ENCODE measurements at places on chromosomes 5 and 9. TPM values are rescaled to one million over a fixed set of nuclear protein-coding genes. Genes with fewer than 3 reads are reported as not detected.

PCDHA13 gene
- 0.88 TPM for total RNA-seq

GABBR2 gene
- total RNA-seq, result 2.0 TPM

NSG2 gene
- total RNA-seq, result 0.76 TPM

C8G gene
- total RNA-seq, result not detected

THBS4 gene
- 41.2 TPM for total RNA-seq

NUTM2F gene
- total RNA-seq, result not detected

SMIM15 gene
- 43.4 TPM for total RNA-seq

UHRF2 gene
- 79.1 TPM for total RNA-seq

PCDHA6 gene
- 0.88 TPM for total RNA-seq

GOLGA2 gene
- total RNA-seq, result 84.7 TPM

MTRR gene
- 38.7 TPM for total RNA-seq

GNA14 gene
- 21.1 TPM for total RNA-seq

MAP1B gene
- 26.7 TPM for total RNA-seq

REXO4 gene
- 15.8 TPM for total RNA-seq

PLPPR1 gene
- total RNA-seq, result 24.8 TPM

ADRB2 gene
- 3.0 TPM for total RNA-seq

ODF2 gene
- total RNA-seq, result 25.3 TPM

CDKN2B gene
- 0.29 TPM for total RNA-seq

EQTN gene
- 1.4 TPM for total RNA-seq

MYORG gene
- total RNA-seq, result 7.0 TPM

MCIDAS gene
- total RNA-seq, result 0.18 TPM

PCDHB13 gene
- total RNA-seq, result 7.9 TPM

TRMO gene
- 14.9 TPM for total RNA-seq

CYLC2 gene
- not detected for total RNA-seq

SELENOP gene
- 366 TPM for total RNA-seq

PJA2 gene
- 99.6 TPM for total RNA-seq

ZNF608 gene
- 46.4 TPM for total RNA-seq

HAVCR2 gene
- total RNA-seq, result 13.0 TPM

RANBP17 gene
- total RNA-seq, result 29.2 TPM

JADE2 gene
- 26.9 TPM for total RNA-seq

NFIB gene
- total RNA-seq, result 42.0 TPM

RAI14 gene
- total RNA-seq, result 59.8 TPM
